ENCODE measurements at places on chromosomes 2 and 18. TPM values are rescaled to one million over a fixed set of nuclear protein-coding genes. Genes with fewer than 3 reads are reported as not detected.
A peak's percentile ranks its signal among the peaks of the same experiment; 100 is the strongest.

The SLC30A3 gene
- total RNA-seq: not detected

The CYS1 gene
- 1.7 TPM for total RNA-seq

The FOXD4L1 gene
- total RNA-seq: 0.13 TPM

The PSTPIP2 gene
- total RNA-seq: 132 TPM

The PPP1R1C gene
- not detected for total RNA-seq

The ALLC gene
- not detected for total RNA-seq

The TLX2 gene
- total RNA-seq: not detected

The TUBA4B gene
- total RNA-seq: not detected

The KCNE4 gene
- 3.4 TPM for total RNA-seq

The ZNF396 gene
- 1.5 TPM for total RNA-seq

DNA sequence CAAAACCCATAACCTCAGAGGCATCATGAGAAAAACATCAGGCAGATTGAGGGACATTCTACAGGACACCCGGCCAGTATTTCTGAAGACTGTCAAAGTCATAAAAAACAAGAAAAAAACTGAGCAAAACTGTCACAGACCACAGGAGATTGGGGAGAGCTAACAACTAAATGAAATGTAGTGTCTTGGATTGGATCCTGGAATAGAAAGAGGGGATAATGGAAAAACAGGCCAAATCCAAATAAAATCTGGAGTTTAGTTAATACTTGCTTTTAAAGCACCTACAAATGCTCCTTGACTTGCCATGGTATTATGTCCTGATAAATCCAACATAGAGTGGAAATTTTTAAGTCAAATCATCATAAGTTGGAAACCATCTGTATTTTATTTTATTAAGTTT lies 17.6 kb upstream of the CXCR1 start:
- H3K4me1 ChIP-seq: peaks cover 6% of the 10 kb centered on the region
- no peak overlapping the region for H3K27ac ChIP-seq

- H3K27me3 ChIP-seq: no peaks in the 10 kb centered on the region
- H3K27ac ChIP-seq: no peak overlapping the region
- H3K4me3 ChIP-seq: no peak overlapping the region
- H3K4me1 ChIP-seq: no peaks in the 10 kb centered on the region
- no peak for DNase-seq
- no peaks in the 10 kb centered on the region for H3K36me3 ChIP-seq
These were observed 322.9 kb upstream of the KCNJ3 start for GRCh38 chr2:154375579-154375931.

DNA sequence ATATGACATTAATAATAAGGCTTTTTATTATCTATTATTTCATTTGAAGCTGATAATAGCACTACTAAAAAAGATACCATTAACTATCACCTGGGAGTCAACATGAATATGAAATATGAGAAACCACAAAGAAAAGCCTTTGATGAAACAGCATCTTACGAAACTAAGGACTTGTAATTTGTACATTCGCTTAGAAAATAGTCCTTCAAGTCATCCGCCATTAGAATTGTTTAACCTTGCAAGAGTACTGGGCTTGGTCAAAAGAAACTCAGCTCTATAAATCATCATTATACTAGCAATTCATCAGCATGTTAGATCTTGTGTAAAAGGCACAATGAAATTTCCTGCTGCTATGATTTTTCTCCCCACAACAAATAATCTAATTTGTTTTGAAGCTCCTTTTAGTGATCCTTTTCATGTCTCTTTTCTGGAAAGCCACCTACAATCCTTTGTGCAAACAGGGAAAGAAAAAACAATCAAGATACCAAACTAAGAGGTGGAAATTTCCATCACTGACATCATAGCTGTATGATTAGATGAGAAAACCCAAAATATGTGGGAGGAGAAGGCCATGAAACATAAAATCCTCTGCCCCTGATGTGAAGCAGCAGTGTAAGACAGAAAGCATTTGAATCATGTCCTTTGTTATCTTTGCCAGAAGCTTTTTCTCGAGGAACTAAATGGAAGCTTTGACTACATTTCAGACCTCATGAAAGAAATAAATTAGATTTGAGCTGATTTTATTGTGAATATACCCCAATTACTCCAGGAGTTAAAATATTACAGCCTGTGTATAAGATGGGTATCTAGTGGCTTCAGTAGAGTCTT lies 31.2 kb downstream of the SCN9A start:
- no peaks in the 10 kb centered on the region for H3K27me3 ChIP-seq
- DNase-seq: no peak
- H3K36me3 ChIP-seq: no peaks in the 10 kb centered on the region
- H3K4me3 ChIP-seq: no peak overlapping the region
- no peak overlapping the region for H3K27ac ChIP-seq
- H3K4me1 ChIP-seq: no peaks in the 10 kb centered on the region

- no peak for DNase-seq
- no peak overlapping the region for H3K4me3 ChIP-seq
These were observed 30.1 kb upstream of the BZW1 start for GRCh38 chr2:200781616-200782015.

- H3K27me3 ChIP-seq: peaks cover 35% of the 10 kb centered on the region
- no peaks in the 10 kb centered on the region for H3K36me3 ChIP-seq
- H3K4me1 ChIP-seq: peaks cover 4% of the 10 kb centered on the region
- DNase-seq: peak; percentile 81
These were observed at the start of gene CBLN2 for GRCh38 chr18:72544092-72544886. Gene CBLN2, minus strand, starts transcription at chr18:72544342. Its CDS starts 2,182 bp downstream, at chr18:72542160.

DNA sequence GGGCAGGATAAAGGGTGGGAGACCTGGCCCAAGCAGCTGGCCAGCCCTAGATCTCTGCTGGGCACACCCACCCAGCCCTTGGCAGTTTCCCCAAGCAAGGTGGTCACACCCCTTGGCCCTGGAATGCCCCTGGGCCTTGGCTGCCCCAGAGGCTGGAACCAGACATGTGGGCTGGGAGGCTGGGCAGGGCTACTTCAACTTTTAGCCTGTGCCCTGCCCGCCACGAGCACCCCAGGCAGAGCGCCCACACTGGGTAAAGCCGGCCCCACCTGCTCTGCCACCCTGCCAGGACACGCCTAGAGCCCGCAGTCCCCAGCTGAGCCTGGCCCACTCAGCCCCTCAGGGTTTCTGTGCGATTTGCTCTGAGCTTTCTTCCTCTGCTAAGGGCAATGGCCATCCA lies 119.7 kb upstream of the SMAD2 start:
- DNase-seq: peak; percentile 69
- H3K4me3 ChIP-seq: no peak overlapping the region
- no peaks in the 10 kb centered on the region for H3K36me3 ChIP-seq
- no peak overlapping the region for H3K27ac ChIP-seq
- H3K27me3 ChIP-seq: peaks cover 25% of the 10 kb centered on the region
- H3K4me1 ChIP-seq: peaks cover 2% of the 10 kb centered on the region

GRCh38 chr2:152588998-152589397 lies 128.3 kb downstream of the PRPF40A start:
- H3K27ac ChIP-seq: no peak overlapping the region
- no peaks in the 10 kb centered on the region for H3K4me1 ChIP-seq
- no peak overlapping the region for H3K4me3 ChIP-seq
- no peaks in the 10 kb centered on the region for H3K36me3 ChIP-seq
- DNase-seq: no peak
- H3K27me3 ChIP-seq: no peaks in the 10 kb centered on the region

GRCh38 chr18:45285251-45285650 lies 330.0 kb upstream of the SLC14A2 start:
- no peaks in the 10 kb centered on the region for H3K27me3 ChIP-seq
- no peak overlapping the region for H3K4me3 ChIP-seq
- H3K36me3 ChIP-seq: no peaks in the 10 kb centered on the region

DNA sequence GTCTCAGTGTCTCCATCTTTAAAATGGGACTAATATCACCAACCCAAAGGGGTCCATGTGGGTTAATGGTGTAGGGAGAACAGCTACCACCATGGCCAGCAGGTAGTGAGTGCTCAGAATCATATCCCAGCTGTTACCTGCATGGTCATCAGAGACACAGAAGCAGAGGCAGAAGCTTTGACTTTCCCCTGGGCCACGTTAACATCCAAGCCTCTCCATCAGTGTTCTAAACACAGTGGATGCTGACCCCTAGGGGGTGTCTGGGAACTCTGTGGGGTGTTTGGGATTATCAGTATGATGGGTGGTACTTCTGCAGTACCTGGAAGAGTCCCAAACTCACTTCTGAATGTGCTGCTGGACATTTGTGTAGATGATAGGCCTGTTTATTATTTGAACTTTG lies 93.6 kb downstream of the GYPC start:
- no peaks in the 10 kb centered on the region for H3K4me1 ChIP-seq
- no peak overlapping the region for H3K4me3 ChIP-seq
- no peak for DNase-seq
- H3K27me3 ChIP-seq: no peaks in the 10 kb centered on the region

DNA sequence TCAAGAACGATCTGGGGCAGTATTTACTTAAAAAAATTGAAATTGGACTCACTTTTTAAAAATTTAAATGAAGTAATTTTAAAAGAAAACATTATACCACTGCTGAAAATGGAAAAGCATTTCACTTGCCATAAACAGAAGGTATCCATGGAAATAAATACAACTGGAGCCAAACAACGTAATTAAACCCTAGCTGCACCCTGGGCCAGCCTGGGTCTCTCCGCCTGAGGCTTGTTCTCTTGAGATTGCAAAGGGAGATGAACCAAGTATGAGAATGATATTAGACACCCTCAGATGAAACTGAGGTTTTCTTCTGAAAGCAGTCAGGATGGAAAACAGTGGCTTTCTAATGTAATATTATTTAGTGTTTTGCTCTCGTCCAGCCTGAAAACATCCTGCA lies 264.4 kb downstream of the KCNE4 start:
- no peak overlapping the region for H3K4me3 ChIP-seq
- H3K36me3 ChIP-seq: no peaks in the 10 kb centered on the region
- DNase-seq: no peak

- H3K36me3 ChIP-seq: no peaks in the 10 kb centered on the region
- H3K27me3 ChIP-seq: no peaks in the 10 kb centered on the region
- no peaks in the 10 kb centered on the region for H3K4me1 ChIP-seq
- no peak overlapping the region for H3K27ac ChIP-seq
- H3K4me3 ChIP-seq: no peak overlapping the region
These were observed 799.0 kb downstream of the DCDC2C start for GRCh38 chr2:4502230-4502843.

DNA sequence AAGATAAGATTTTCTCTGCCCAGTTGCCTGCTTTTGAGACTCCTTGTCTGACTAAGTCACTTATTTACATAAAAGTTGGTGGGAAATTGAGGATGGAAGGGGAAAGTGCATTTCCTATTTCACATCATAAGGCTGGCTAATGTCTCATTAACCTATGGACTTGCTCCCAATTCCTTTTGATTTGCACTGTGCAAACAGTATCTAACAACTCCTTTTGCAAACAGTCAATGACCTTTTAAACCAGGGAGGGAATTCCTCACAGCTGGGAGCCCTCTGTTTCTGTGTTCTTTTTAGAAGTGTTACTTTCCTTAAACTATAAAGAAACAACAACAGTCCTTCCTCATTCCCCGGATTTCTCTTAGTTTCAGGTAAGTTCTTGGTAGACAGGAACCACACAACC lies 272.8 kb downstream of the RND3 start:
- no peaks in the 10 kb centered on the region for H3K36me3 ChIP-seq
- H3K27me3 ChIP-seq: no peaks in the 10 kb centered on the region
- H3K4me1 ChIP-seq: no peaks in the 10 kb centered on the region
- no peak for DNase-seq
- no peak overlapping the region for H3K4me3 ChIP-seq
- H3K27ac ChIP-seq: no peak overlapping the region

DNA sequence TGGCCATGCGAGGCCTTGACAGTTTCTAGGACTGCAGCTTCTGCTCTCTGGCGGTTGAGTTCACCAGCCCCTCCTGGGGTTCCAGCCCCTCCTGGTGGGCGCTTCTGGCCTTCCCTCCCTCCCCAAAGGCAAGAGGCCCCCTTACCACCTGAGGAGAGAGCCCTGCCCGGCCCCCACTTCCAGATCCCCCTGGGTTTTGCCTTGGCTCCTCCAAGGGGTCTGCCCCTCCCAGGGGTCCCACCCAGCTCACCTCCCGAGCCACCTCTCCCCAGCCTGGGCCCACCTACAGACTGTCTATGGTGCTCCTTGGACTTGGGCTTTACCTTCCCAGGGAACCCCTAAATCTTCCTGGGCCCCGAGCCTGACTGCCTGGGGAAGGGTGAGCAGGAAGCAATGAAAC lies 264.5 kb downstream of the ATAD2B start:
- H3K4me3 ChIP-seq: no peak overlapping the region
- H3K36me3 ChIP-seq: no peaks in the 10 kb centered on the region
- H3K27ac ChIP-seq: no peak overlapping the region
- H3K4me1 ChIP-seq: no peaks in the 10 kb centered on the region

DNA sequence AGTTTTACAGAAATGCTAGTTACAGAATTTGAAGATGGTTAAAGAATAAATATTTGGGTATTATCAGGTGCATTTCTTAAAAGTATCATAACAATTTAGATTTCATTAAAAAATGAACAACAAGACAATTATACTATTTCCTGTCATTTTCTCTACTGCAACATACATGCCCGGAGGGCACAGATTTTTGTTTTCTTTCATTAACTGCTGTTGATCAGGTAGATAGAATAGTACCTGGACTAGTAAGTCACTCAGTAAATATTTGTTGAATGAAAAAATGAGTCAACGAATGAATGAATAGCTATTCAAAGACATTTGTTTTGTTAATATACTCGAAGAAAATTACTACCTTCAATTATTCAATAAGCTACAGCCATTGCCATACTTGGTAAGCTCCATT lies 531.2 kb upstream of the VRK2 start:
- H3K4me1 ChIP-seq: no peaks in the 10 kb centered on the region
- no peaks in the 10 kb centered on the region for H3K36me3 ChIP-seq
- H3K4me3 ChIP-seq: no peak overlapping the region
- DNase-seq: no peak

DNA sequence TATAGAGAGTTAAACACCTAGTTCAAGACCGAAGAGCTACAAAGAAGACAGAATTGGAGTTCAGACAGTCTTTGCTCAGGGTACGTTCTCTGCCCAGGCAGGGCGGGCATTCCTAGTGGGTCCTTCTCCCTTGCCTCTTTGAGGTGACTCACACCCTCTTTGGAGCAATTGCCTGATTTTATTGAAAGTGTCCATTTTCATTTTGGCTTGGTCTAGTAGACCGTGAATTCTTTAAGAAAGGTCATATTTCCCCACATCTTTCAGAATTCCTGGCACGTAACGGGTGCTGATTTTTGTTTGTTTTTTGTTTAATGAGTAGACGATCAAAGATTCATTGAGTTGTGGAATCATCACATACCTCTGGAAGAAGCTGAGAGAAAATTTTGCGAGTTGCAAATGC lies 871.5 kb downstream of the RNF144A start:
- no peak overlapping the region for H3K4me3 ChIP-seq
- no peaks in the 10 kb centered on the region for H3K36me3 ChIP-seq
- no peaks in the 10 kb centered on the region for H3K4me1 ChIP-seq
- no peak overlapping the region for H3K27ac ChIP-seq

Measured in spleen (tissue), 13 donors.